ENCODE measurements at places on chromosomes 5 and 9. TPM values are rescaled to one million over a fixed set of nuclear protein-coding genes. Genes with fewer than 3 reads are reported as not detected.
A peak's percentile ranks its signal among the peaks of the same experiment; 100 is the strongest.

- peak; percentile 88 for DNase-seq
These were observed 2.4 kb upstream of the VAV2 start for GRCh38 chr9:133994353-133995011.

DNA sequence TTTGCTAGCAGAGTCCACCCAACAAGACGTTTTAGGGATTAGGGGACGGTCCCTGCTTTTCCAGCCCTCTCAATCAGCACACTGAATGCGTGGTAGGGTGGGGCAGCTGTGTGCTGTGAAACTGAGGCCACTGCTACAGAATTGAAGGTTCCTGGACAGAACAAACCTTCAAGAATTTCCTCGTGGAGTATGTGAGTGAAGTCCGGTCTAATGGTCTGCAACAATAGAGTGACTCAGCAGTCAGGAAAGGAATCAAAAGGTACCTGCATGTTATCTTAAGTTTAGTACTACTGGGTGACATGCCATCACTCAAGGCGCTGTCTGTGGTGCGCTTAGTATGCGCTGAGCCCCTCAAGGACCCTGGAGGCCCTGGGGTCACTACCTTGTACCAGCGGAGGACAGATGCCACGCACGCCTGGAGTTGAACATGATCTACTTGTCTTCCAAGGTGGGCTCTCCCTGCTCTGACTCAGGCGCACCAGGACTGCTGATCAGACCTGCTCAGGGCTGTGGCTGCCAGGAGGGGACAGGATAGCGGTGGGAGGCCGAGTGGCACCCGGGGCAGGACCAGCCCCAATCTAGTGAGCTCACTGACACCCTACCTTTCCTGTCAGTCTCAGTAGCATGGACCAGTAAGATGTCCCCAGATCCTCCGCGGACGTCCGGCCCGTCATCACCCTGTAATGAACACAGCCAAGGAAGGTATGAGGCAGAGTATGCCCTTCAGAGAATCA, 50.5 kb downstream of the PRRT1B start:
- DNase-seq = no peak

DNA sequence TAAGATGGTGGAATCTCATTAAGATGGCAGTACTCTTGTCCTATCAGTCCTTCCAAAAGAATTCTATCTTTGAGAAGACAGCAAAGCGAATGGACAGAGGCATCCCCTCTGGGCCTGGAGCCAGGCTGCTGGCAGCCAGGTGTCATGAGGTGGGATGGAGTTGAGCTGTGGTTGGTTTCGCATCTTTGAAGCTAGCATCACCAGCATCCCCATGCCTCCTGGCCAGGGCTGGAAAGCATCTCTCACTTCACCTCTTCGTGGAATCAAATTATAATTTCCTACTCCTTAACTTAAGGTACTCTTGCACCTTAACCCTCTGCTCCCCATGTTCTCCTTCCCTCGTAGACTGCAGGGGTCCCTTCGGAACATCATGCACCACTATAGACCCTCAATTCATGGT, 248.3 kb downstream of the GADD45G start:
- DNase-seq = no peak

DNA sequence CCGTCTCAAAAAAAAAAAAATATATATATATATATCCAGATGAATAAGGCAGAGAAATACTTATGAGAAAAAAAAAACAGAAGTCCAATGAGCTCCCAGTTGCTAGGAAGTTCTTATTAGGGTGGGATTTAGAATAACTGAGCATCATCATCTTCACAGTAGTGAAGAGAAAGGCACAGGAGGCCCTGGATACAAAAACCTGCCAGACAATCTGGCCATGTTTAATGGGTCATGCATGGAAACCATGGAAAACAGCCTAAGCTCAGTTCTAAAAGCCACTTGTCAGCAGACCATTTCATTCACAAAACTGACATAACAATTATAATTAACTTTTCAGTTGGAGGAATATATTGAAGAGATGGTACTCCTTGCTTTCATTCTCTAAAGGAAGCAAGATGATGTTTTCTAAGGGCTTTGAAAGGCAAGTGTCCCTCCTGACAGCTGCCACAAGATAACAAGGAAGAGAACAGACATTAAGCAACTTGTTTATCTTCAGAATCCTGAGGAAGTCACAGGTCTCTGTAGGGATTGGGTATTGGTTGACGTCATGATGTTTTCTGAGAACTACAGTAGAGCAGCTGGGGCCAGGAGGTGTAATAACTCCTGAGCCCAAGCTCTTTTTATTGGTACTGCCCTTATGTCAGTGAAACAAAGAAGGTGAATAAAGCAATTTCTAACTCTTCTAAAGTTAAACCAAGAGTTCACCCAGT, 463.1 kb downstream of the DMAC1 start:
- no peak for DNase-seq

Gene TRIP13
- 1.7 TPM for total RNA-seq

DNA sequence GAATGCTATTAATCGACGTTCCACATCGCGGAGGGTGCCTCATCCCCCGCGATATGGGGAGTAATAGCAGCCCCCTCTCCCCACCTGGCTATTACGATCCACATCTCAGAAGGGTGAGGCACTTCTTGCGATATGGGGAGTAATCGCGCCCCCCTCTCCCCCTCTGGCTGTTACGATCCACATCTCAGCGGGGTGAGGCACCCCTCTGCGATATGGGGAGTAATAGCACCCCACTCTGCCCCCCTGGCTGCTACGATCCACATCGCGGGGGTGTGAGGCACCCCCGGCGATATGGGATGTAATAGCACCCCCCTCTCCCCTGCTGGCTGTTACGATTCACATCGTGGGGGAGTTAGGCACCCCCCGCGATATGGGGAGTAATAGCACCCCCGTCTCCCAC, 128.5 kb downstream of the TMEM38B start:
- DNase-seq = no peak
